ENCODE measurements at places on chromosomes 11 and 22.

GRCh38 chr11:72742513-72743320 is 9.5 kb downstream of the ARAP1 start:
- no peak for DNase-seq

DNA sequence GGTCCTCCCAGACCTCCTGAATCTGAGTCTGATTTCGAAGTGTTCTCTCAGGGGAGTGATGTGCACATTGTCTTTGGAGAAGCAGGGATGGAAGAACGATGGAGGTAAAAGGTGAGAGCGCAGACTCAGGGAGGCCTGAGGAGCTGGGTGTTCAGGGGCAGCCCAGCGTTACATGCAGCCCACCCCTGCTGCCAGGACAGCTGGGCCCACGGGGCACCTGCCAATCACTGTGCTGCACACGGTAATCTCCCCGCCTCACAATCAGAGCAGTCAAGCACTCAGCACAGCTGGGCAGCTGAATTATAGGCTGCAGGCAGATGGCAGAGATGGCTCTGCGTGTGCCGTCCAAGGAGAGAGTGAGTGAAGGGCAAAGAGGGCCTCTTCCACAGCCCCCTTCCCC is 17.9 kb upstream of the HTR3A start:
- no peak for DNase-seq

DNA sequence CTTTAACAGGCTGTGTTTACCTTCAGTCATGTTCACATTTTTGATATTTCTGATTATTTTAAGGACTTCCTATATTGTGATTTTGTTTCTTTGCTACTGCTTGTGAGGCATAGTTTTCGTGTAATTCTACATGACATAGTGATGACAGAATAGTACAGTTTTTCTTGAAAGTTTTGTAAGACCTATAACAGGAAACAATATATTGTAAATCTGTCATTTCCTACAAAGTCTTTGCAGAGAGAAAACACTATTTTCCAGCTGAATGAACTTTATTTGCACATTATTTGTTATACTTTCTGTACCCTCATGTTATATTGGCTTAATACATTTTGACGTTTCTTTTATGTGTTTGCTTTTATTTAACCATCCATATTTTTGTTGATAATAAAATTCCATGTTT is 191.1 kb downstream of the TMEM135 start:
- DNase-seq: no peak

GRCh38 chr11:88353835-88354496 is 16.4 kb upstream of the CTSC start:
- DNase-seq: no peak

- DNase-seq: no peak
Measured at GRCh38 chr22:19143967-19144400, 467 bp downstream of the ESS2 start.

DNA sequence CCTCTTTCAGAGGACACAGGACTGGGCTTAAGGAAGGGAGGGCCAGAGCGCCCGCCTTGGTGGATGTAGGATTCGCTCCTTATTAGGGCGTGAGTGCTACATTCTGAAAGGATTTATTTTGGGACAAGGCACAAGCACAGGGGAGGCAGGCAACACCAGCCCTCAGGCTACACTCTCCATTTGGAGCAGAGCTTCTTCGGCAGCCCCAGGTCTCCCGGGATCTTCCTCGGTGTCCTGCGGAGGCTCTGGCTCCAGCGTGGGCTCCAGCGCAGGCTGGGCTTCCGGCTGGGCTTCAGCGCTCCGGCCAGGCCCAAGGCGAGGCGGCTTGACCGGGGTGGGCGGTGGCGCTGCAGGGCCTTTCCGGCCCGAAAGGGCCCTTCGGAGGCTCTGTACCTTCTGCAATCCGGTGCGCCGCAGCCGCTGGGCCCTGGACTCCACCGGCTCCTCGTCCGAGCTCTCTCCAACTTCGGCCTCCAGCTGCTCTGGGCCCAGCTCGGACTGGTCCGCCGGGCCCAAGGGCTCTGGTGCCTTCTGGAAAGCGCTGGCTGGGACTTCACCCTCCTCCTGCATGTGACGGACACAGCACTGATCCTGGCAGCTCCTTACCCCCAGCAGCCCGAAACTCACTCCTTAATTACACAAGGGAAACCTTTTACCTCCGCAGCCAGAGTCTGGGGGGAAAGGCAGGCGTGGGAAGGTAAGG is 1.1 kb downstream of the CAVIN3 start:
- DNase-seq: no peak

GRCh38 chr22:43995798-43996169 is 28.3 kb upstream of the PARVB start:
- no peak for DNase-seq

GRCh38 chr11:19200410-19201201 is 1.2 kb downstream of the CSRP3 start:
- DNase-seq: no peak

DNA sequence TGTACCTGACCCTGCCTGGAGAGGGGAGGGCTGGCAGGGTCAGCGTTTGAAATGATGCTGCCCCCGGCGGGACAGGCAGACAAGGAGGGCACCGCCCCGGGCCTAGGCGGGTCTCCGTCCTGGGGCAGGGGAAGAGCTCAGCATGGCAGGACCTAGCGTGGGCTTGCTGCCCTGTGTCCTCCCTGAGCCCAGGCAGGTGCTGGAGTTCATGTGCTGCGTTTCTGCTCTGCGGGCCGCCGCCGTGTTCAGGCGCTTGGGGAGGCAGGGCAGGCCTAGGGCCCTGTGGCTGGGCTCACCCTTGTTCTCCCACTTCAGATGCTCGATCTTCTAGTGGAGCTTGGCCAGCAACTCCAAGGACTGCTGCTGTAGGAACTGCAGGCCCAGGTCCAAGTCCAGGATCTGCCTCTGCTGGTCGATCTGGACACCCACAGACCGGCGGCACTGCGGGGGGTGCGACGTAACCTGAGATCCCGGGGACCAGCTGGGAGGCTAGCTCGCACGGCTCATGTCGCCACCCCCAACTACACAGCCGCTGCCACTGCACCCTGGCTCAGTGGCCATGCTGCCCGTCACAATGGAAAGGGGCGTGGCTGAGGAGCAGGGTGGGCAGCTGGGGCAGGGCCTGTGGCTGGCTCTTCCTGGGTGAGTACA is 84.4 kb downstream of the MED15 start:
- no peak for DNase-seq

DNA sequence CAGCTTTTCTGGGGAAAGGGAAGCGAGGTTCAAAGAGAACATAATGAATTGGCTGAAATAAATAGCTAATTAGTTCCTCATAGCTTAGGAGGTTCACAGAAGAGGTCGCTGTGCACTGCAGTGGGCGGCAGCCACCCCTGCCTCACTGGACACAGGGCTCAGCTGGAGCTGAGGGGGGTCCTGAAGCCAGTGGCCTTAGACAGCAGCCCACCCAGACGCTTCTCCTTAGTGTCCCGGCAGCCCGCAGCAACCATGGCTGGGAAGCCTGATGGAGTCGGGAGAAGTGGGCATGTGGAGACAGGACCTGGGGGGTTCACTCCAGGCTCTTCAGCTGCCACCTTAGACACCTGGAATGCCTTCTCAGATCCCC is 75.4 kb downstream of the TRIM29 start:
- DNase-seq: no peak

GRCh38 chr22:24502541-24502940 is 7.4 kb downstream of the UPB1 start:
- DNase-seq: no peak

DNA sequence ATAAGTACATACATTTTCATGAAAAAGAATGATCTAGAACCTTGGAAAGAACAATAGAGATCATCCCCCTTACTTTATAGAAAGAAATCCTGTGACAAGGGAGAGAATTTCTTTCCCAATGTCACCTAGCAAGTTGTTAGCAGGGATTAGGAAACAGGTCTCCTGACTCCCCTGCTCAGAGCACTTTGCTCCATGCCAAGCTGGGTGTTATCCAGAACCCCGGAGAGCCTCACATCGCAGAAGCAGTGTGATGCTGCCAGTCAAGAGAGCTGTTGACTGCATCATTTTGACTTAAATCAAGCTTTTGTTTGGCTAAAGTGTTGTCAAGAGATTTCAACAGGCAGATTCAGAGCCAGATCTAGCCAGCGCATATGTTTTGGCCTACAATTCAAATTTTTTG is 3.6 kb upstream of the RRAS2 start:
- no peak for DNase-seq

GRCh38 chr11:80586464-80586863 is 1145.6 kb upstream of the TENM4 start:
- no peak for DNase-seq

GRCh38 chr22:35430897-35431322 is 31.0 kb downstream of the MCM5 start:
- DNase-seq: peak; percentile 55

DNA sequence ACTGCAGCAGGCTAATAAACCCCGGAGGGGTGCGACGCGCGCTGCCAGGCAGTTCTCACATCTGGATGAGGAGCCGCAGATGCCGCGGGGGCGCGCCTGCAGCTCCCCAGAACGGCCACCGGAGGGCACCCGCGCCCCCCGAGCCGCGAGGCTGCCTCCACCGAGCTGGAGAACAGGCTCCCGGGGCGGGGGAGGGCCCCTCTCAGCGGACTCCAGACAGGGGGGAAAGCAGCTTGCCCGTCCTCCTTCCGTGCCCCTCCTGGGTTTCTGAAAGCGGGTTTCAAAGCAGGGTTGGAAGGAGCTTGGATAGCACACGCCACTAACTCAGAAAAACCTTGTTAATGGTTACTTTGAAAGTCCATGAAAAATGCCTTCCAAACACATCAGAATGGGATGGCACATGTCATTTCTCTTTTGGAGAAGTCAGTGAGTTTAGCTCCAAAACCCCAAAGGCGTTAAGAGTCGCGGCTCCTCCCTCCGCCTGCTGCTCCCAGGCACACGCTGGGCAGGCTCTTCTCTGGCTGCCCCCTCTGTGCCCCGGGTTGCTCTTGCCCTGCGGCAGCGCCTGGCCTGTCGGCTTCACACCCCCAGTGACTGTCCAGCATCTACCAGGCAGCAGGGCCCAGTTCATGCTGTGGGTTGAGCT is 317.8 kb downstream of the NTM start:
- DNase-seq: peak; percentile 79

DNA sequence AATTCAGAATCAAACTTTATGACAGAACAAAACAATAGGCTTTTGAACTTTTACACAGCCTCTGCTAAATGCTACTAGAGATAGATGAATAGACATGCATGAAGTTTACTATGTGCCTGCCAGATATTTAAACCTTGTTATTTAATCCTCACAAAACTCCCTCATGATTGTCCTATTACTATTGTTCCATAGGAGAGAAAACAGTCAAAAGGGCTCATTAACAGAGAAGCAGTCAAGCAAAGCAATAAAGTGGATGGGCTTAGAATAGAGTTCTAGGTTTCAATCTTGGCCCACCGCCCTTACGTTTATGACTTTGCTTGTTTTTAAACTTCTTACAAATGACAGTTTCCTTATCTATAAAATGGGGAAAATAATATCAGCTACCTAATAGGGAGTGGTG is 12.9 kb downstream of the CWC15 start:
- DNase-seq: no peak

- no peak for DNase-seq
Measured at GRCh38 chr11:876545-876944, 33.9 kb downstream of the TSPAN4 start.

DNA sequence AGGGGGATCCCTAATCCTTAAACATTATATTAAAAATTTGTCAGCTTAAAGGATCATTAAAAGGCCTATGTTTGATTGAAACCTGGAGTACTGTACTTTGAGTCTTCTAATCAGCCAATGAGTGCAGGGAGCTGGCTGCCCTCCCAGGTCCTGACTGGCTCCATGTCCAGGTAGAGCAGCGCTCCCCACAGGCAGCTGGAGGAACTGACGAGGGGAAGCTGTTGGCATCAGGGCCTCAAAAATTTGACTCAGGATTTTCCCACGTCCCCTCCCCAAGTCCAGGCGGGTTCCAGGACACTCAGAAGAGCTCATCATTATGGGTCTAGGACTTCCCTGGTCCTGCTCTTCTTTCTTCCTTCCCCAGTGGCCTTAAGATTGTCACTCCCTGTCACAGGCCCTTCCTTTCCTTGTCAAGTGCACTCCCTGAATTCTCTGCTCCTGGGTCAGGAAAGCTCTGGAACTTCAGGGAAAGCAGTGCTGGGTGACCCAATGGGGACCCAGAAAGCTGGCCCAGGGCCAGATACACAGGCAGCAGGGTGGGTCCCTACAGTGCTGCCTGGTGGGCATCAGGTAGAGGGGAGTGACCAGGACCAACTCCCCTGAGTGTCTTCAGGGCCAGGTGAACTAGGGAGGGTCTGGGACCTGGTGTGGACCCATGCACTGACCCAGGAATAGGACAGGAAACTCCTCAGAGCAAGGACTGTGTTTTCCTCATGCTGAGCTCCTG is 65.5 kb downstream of the GGTLC2 start:
- DNase-seq: no peak

- DNase-seq: no peak
Measured at GRCh38 chr11:34104680-34105078, 750 bp upstream of the NAT10 start.

DNA sequence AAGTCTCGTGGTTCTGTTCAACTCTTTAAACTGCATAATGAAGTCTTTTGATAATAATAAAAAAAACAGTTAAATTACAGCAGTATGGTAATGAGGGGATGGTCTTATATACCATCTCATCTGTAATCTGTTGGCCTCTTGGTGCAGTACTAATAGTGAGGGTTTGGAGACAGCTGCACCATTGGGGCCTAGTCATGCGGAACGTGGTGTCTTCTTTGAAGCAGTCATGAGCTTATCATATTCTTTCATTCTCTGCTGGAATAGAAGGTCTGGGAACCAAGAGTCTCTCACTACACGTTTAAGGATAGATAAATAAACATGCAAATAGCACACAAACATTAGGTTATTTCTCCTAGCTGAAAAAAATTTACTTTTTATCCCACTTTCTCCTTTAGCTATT is 40.9 kb upstream of the OR9Q1 start:
- no peak for DNase-seq

GRCh38 chr11:16448123-16448717 is 91.9 kb upstream of the SOX6 start:
- no peak for DNase-seq

DNA sequence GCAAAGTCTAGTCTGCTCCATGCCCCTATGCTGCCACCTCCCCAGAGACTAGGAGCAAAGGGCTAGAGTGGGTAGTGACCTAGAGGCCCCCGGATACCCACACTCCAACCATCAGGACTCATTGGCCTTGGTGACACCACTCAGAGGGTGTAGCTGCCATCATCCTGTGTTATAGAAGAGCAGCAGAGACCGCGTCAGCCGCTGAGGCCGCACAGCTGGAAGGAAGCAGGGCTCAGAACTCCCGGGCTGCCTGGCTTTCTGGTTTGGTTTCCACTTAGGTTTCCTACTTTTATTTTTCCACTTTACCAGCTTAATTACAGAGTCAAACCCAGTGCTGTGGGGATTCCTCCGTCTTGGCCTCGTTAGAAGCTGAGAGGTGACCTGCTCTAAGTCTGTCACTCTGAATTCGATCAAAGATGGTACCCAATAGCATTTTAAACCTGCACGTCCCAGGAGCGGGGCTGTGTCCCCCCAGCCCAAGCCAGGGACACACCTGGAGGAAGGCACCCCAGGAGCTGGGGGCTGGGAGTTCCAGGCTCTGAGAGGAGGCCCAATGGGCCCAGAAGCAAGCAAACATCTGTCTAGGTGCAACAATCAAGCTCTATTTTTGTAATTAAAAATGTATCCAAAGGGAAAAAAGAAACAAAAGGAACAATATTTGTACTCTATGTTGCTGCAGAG is 2.1 kb upstream of the CDKN1C start:
- no peak for DNase-seq

Measured in GM19239 (cell line).